ENCODE measurements at places on chromosomes 2 and 18.

GRCh38 chr2:64522843-64523428 is 1.2 kb upstream of the AFTPH start:
- DNase-seq, result peak; percentile 61
- H3K4me3 ChIP-seq, result peak overlapping the region; percentile 99
- peaks cover 3% of the 10 kb centered on the region for H3K36me3 ChIP-seq
- peak overlapping the region; percentile 98 for H3K27ac ChIP-seq
- peaks cover 28% of the 10 kb centered on the region for H3K4me1 ChIP-seq

- H3K36me3 ChIP-seq, result no peaks in the 10 kb centered on the region
- H3K27me3 ChIP-seq, result peaks cover 30% of the 10 kb centered on the region
- H3K4me1 ChIP-seq, result peaks cover 2% of the 10 kb centered on the region
- DNase-seq, result no peak
Observed at GRCh38 chr2:166081852-166082251, 46.0 kb downstream of the SCN1A start.

GRCh38 chr18:2304378-2305175 is 266.7 kb downstream of the METTL4 start:
- H3K4me3 ChIP-seq, result no peak overlapping the region
- peaks cover 70% of the 10 kb centered on the region for H3K27me3 ChIP-seq
- DNase-seq, result no peak
- H3K36me3 ChIP-seq, result no peaks in the 10 kb centered on the region
- no peak overlapping the region for H3K27ac ChIP-seq

DNA sequence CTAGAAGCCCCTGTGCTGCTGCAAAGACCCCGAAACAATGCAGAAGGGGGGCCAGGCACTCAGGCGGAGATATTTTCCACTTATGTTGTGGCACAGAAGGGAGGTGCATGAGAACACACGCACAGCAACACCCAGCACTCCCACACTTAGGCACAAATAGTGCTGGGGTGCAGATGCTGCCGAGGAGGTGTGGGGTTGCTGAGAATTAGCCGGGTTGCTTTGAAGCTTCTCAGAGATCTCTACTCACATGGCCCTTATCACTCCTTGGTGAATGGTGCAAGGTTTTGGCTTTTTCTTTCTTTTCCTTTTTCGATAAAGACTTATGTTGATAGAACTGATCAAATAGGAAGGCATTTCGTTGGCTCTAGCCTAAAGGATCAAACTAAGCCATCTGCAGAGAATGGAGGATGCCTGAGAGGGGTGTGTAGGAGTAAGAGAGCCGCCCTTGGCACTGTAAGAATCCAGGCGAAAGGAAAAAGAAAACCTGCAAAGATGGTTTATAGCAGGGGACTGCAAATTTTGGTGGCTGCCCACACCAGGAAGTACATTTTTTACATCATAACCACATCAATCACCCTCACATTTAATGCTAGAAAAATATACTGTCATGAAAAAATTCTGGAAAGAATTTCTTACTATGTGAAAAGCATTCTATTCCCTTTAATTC is 27.9 kb upstream of the FHL2 start:
- peaks cover 2% of the 10 kb centered on the region for H3K36me3 ChIP-seq
- no peak overlapping the region for H3K27ac ChIP-seq
- H3K4me1 ChIP-seq, result peaks cover 16% of the 10 kb centered on the region
- peaks cover 37% of the 10 kb centered on the region for H3K27me3 ChIP-seq

DNA sequence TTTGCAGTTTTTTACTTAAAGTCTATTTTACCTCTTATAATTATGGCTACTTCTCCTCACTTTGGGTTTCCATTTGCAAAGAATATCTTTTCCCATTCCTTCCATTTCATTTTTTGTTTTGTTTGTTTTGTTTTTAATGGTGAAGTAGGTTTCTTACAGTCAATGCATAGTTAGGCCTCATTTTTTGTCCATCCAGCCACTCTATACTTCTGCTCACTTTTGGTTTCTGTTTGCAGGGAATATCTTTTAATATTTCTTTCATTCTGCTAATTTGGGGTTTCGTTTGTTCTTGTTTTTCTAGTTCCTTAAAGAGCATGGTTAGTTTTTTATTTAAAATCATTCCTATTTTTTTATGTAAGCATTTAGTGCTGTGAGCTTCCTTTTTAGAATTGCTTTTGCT is 339.4 kb downstream of the GRB14 start:
- no peak for DNase-seq
- H3K27me3 ChIP-seq, result no peaks in the 10 kb centered on the region
- no peaks in the 10 kb centered on the region for H3K36me3 ChIP-seq
- H3K27ac ChIP-seq, result no peak overlapping the region
- no peak overlapping the region for H3K4me3 ChIP-seq
